ENCODE measurements at places on chromosomes 11 and 22.

- no peak for DNase-seq
Measured at GRCh38 chr11:67601098-67601497, 5.6 kb upstream of the NDUFV1 start.

GRCh38 chr11:14907411-14908213 lies 15.6 kb upstream of the CYP2R1 start:
- peak; percentile 81 for DNase-seq

DNA sequence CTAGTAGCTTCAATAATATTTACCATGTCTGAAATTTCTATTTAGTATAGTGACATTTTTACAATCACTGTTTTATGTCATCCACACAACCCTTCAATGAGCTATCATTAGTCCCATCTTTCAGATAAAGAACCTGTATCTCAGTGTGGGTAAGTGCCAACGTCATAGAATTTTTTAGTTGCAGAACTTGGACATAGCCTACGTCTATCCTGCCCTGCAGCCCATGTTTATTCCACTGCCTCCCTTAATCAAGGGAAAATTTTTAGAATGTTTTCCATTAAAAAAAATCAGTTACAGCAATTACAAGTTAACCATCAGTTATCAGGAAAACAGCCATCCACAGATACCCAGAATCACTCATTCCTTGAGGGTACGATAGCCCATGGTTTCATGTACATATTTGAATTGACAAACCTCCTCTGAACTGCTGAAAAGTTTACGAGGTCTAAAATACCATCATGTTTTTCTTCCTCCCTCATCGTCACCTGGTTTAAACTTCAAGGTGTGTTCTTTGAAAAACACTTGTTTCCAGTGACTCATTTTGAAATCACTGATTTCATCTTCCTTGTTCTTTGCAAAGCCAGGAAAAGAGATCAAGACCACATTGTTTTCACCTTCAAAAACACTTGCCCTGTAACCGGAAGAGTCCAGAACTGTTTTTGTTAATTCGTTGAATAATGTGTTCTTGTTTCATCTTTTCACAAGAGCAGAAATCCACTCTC lies 100.9 kb downstream of the FAM76B start:
- DNase-seq, result no peak

GRCh38 chr22:20488946-20489345 lies 6.6 kb downstream of the KLHL22 start:
- DNase-seq, result no peak

DNA sequence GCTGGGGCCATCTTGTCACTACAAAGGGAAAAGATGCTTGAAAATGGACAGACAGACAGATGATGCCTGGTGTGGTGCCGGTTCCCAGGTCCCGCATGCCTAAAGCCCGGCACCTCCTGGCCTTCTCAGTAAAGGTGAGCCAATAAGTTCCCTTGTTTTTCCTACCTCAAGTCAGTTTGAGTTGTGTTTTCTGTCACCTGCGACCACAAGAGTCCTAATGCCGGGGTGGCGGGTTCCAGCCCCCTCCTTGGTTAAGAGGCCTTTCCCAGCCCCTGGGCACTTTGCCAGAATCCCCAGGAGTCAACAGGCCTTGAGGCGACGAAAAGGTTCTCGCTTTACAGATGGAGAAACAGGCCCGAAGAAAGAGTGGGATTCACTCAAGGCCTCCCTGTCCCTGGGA lies 9.0 kb downstream of the FGF19 start:
- no peak for DNase-seq

DNA sequence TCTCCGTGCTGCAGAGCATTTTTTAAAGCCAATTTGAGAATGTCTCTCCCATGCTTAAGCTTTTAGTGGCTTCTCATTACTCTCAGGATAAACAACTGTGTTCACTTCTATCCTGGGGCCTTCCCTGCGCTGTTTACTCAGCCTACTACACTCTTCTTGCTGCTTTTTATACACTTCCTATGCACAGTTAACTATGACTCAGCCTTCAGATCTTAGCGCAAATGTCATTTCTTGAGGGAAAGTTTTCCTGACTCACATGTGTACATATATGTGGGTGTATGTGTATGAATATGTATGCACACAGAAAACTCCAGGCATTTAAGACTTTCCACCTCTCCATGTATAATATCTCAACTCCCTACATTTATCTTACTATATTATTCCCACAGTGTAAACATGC lies 9.8 kb downstream of the THAP12 start:
- no peak for DNase-seq

DNA sequence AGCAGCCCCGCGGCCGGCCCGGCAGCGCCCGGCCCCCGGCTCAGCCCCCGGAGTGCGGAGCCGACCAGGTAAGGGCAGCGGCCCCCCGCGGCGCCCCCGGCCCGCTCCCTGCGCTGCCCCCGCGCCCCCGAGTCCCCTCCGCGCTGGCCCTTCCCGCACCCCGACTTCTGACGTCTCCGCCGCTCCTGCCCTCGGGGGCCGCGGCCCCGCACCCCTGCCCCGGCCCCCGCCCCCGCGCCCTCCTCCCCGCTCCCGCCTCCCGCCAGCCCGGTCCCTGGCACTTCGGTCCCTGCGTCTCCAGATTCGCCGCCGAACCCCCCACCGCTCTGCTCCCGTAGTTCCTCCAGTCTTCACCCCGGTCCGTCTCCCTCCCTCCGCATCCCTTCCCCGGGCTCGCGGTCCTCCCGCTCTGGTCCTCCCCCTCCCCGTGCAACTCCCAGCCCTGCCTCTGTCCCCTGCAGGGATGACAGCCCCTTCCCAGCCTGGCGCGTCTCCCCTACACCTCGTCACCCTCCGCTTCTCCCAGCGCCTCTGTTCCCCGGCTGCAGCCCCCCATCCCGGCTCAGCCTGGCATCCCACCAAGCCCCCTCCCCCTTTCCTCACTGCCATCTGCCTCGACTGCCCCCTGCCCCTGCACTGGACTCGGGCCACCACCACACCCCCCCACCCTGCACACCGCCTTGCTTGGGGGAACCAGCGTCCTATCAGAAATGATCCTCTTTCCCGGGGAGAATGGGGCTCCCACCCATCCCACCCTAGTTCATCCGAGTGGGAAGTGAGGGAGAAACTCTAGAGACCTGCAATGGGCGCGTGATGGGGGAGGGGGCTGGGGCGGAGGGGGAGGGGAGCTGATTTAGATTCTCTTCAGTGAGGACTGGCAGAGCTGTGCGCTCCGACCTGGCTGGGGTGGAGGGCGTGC lies 531 bp downstream of the GRIK4 start:
- no peak for DNase-seq

- DNase-seq, result no peak
Measured at GRCh38 chr22:17865183-17866055, 91.2 kb upstream of the BID start.

DNA sequence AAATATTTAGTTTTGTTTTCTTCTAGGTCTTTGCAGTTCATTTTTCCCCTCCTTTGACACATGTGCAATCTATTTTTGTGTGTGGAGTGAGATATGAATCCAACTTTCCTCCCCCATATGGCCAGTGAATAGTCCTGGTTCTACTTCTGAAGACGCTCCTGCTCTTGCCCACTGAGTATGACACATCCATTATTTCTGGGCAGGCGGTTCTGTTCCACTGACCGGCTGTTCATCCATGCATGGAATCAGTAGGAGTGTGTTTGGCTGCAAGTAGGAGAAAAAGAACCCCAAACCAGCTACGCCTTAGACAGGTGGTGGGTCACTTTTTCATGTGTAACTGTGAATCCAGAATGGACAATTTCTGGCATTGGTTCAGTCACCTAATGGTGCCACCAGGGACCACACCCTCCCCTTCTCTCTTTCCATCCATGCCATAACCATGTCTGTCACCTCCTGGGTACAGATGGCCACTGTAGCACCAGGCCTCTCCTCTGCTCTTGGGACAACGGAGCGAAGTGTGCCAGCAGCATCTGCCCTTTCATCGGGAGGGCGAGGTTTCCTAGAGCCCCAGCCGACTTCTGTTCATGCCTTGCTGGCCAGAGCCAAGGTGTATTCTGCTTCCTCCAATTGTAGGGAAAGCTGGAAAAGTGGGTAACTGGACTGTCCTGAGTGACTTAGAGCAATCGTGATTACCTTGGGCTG lies 67.4 kb upstream of the SLC22A12 start:
- DNase-seq, result no peak

GRCh38 chr11:850775-851763 lies 8.4 kb downstream of the TSPAN4 start:
- no peak for DNase-seq

DNA sequence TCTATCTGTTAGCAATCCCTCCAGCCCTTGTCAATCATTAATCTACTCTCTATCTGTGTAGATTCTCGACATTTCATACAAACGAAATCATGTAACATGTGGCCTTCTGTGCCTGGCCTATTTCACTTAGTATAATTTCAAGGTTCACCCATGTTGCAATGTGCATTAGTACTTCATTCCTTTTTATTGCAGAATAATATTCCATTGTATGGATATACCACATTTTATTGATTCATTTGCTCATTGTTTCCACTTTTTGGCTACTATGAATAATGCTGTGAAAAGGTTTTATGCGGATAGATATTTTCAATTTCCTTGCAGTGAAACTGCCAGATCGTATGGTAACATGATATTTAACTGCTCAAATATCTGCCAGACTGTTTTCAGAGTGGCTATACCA lies 100.1 kb downstream of the MIAT start:
- DNase-seq, result no peak

- DNase-seq, result no peak
Measured at GRCh38 chr11:37026326-37026725, 428.3 kb upstream of the RAG2 start.

GRCh38 chr22:23240639-23241389 lies 60.5 kb downstream of the BCR start:
- DNase-seq, result peak; percentile 59

DNA sequence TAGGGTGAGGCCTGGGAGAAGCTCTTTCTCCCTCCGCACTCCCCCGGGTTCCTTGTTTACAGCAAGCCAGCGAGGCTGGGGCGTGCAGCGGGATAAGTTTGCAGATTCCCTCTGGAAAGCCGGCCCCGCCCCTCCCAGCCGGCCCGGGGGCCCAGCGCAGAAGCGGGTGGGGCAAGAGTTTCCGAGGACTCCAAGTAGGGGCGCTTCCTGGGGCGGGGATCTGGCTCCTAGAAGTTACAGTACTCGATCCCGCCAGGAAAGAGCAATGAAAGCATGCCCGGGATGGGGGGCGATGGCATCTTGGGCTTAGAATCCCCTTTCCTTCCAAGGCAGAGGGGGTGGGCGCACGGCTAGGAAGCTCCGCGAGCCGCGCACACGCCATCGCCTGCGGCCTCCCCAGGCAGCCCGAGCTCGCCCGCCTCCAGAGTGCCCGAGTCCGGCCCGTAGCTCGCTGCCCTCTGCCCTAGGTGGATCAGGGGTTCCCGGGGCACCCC lies 385 bp downstream of the TST start:
- peak; percentile 48 for DNase-seq

DNA sequence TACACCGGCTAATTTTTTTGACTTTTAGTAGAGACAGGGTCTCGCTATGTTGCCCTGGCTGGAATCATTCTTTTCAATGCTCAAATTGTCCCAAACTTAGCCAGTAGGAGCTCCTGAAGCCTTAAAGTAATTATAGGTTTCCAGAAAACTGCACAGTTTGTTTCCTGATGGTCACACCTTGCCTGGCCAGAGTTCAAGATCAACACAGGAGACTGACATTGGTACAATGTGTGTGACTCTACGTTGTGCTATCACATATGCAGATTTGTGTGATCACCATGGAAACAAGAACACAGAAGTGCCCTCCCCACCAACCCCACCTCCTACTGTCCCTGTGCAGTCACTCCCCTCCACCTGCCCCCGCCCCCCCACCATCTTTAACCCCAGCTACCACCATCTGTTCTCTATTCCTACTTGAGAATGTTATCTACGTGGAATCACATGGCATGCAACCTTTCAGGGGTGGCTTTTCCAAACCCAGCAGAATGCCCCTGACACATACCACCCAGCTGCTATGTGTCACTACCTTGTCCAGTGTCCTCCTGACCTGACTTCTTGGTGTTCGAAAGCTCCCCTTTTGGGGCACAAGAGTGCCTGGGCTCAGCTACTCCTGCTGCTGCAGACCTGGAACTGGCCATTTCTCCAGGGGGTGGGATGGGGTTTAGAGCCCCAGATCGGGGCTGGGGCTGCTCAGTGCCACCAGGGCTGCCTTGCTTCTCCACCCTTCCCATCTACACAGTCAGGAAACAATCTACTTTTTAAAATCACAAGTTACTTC lies 6.1 kb upstream of the NAP1L4 start:
- DNase-seq, result no peak

GRCh38 chr11:105241136-105241535 lies 101.6 kb upstream of the CARD18 start:
- DNase-seq, result no peak

DNA sequence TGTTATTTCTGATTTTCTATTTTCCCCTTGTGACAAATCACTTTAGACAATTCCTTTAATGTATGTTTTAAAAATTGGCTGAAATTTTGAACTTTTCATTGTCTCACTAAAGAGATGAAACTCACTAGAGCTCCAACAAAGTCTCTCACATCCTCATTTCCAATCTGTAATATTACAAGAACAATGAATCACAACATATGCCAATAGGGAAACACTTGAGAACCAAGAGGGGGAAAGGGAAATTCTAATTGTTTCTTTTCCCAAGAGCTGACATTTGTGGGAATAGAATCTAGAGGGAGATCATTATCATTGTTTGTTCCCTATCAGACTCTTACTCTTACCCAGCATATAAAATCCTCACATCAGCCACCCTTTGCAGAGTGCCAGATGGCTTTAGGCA lies 28.2 kb downstream of the OR10D3 start:
- no peak for DNase-seq

DNA sequence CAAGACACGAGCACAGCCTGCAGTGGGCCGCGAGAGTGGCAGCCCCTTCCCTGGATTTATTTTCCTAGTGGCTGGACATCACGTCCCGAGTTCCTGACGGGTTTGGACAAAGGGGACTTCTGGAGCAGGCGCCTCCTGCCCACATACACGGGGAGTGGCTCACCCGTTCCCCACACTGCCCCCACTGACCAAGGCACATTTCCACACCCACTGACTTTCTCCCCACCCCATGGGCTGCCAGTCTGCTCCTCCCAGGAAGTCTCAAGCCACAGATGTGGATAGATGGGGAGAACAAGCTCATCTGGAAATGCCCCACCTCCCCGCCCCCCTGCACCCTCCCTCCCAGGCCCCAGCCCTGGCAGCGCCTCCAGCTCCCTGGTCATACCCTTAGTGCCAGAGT lies 34.0 kb upstream of the FADD start:
- DNase-seq, result no peak

- peak; percentile 19 for DNase-seq
Measured at GRCh38 chr11:29328961-29329441, 687.8 kb downstream of the KCNA4 start.

DNA sequence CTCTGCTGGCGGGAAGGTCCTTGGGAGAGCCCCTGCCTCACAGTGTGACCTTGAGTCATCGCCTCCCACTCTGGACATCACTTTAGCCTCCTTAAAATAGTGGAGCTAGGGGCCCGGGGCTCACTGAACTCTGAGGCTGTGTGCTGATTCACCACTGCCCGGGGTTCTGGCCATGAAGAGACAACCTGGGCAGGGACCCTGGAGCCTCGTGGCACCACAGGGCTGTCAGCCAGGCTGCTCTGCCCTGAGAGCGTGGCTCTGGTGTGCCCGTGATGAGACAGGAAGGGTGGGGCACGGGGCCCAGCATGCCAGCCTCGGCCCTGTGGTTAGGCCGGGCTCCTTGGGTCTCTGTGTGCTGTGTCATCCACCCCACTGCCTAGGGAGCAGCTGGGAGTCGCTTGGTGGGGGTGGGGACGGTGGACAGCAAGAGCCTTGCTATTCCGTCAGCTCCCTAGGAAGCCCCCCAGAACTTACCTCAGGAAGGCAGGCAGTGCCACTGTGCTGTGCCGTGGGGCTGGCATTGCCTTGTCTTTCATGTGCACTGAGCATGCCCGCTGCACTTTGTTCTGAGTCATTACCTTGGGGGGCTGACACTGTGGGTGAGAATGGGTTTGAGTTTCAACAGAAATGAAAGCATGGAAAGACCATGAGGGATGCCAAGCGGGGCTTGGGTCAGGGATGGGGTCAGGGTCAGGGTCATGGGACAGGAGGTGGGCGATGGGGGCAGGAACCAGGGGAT lies 31.7 kb downstream of the TPCN2 start:
- no peak for DNase-seq

All from KBM-7 (cell line).